PC-3 (cell line): ENCODE measurements at places on chromosomes 1 and 21.
A peak's percentile ranks its signal among the peaks of the same experiment; 100 is the strongest.

GRCh38 chr1:22662318-22662717, 9.3 kb downstream of the C1QB start:
- H3K27ac ChIP-seq = no peak overlapping the region
- no peaks in the 10 kb centered on the region for H3K36me3 ChIP-seq
- no peak overlapping the region for H3K4me3 ChIP-seq
- peak; percentile 28 for DNase-seq
- H3K27me3 ChIP-seq = peaks cover 9% of the 10 kb centered on the region; the same call in 1 of the 2 replicates

DNA sequence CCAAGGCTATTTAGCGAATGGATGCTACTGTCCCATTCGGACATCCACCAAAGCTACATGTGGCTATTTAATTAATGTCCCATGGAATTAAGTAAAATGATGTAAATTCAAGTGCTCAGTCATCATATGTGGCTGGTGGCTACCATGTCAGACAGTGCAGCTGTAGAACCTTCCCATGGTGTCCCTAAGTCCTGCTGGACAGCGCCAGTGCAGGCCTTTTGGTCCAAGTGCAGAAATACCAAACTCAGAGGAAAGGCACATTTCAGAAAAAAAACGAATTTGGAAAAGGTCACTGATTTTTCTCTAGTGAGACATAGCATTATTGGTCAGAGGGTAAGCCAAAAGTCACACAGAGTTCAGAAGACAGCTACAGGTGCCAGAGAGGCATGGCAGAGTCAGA, 17.6 kb downstream of the TMPRSS2 start:
- H3K27me3 ChIP-seq = no peaks in the 10 kb centered on the region
- H3K36me3 ChIP-seq = no peaks in the 10 kb centered on the region; the same call in 1 of the 2 replicates
- H3K4me1 ChIP-seq = no peaks in the 10 kb centered on the region
- H3K4me3 ChIP-seq = no peak overlapping the region
- DNase-seq = no peak
- no peak overlapping the region for H3K27ac ChIP-seq

DNA sequence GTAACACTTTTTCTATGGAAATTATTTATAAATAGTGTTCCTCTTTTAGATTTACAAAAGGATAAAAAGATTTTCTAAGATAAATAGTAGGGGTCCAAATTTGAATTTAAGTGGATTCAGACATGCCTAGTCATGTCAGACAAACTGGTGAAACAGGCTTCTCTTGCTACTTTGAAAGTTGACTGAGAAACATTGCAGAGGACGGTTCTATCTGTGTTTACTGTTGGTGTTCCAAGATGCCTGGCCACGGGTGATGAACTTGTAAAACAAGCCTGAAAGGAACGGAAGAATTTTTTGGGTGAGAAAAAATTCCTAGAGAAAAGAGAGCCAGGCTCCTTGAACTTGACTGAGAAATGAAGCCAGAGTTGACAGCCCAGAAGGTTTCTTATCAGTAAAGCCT, 2.2 kb downstream of the KRTAP19-1 start:
- no peaks in the 10 kb centered on the region for H3K4me1 ChIP-seq
- H3K36me3 ChIP-seq = no peaks in the 10 kb centered on the region
- no peak overlapping the region for H3K27ac ChIP-seq
- no peak overlapping the region for H3K4me3 ChIP-seq

DNA sequence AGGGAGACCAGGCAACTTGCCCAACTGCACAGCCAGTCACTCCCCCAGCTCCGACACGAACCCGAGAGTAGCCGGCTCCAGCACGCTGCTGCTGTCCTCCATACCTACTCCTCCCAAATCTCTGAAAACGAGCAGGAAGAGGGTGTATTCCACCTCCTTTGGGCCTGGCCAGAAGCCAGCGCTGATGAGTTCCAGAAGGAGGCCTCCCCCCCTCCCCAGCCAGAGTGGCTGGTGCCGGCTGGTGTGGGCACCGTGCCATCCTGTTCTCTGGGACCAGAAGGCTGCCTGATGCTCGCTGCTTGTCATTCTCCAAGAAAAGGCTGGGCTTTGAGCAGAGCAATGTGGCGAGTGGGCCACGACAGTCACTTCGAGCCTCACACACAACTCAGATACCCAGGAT, 22.2 kb downstream of the KCNN3 start:
- no peak overlapping the region for H3K27ac ChIP-seq
- no peaks in the 10 kb centered on the region for H3K36me3 ChIP-seq
- H3K4me3 ChIP-seq = no peak overlapping the region
- no peaks in the 10 kb centered on the region for H3K4me1 ChIP-seq
- H3K27me3 ChIP-seq = peaks cover 17% of the 10 kb centered on the region; the same call in 1 of the 2 replicates

- no peak overlapping the region for H3K27ac ChIP-seq
- peak; percentile 55 for DNase-seq
- H3K27me3 ChIP-seq = no peaks in the 10 kb centered on the region
Measured at GRCh38 chr1:198771563-198772153, 132.8 kb downstream of the PTPRC start.

DNA sequence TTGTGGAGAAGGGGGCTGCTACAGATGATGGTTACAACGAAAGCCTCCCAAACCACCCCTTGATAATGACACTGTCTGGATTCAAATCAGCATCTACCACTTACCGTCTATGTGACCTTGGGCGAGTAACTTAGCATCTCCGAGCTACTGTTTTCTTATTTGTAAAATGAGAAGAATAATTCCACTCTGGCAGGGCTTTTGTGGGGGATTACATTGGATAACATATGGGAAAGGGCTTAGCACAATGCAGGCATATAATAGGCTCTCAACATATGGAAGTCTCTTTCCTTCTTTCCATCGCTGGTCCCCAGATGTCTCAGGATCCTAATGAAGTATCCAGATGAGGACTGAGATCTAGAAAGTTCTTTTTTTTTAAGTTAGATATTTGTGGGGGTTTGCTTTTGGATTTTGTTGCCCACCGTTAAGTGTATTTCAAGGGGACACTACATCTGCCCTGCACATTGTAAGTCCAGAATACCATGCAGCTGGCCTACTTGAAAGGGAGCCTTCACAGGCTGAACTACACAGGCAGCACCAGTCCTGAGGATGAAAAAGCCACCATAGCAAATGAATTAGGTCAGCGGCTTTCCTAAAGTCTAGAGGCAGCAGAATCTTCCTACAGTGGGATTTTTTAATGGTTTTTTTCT, 172.2 kb upstream of the IRF2BP2 start:
- DNase-seq = peak; percentile 2
- H3K36me3 ChIP-seq = no peaks in the 10 kb centered on the region
- H3K4me3 ChIP-seq = no peak overlapping the region
- H3K4me1 ChIP-seq = no peaks in the 10 kb centered on the region
- H3K27me3 ChIP-seq = peaks cover 58% of the 10 kb centered on the region

DNA sequence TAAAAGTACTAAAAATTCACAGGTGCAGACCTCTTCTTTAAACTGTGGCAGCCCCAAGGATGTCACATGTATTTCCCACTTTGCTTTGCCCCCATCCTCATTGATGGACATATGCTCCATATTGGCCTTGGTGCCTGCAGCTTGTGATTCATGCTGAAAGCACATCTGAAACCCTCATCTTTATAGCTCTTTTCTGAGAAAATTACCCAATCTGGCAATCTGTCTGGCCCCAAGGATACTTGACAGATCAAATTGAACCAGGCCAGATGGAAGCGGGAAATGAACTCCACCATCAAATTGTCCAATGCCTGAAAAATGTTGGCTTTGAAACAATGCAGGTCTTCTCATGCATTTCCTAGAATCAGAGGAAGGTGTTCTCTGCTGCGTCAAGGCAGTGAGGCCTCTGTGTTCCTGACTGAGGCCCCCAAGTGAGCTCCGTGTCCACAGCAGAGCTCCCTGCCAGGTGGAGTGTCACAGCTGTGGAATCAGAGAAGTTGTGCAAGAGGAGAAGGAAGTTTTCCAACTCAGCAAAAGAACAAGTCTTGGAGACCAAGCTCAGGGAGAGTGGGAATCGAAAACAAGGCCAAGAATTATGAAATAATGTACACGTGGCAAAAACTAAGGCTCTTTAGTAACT, 323.7 kb downstream of the PLPP3 start:
- DNase-seq = no peak
- H3K27me3 ChIP-seq = no peaks in the 10 kb centered on the region

GRCh38 chr1:45958317-45958716, 154.9 kb downstream of the MAST2 start:
- no peaks in the 10 kb centered on the region for H3K27me3 ChIP-seq
- peaks cover 8% of the 10 kb centered on the region for H3K4me1 ChIP-seq
- DNase-seq = no peak
- no peak overlapping the region for H3K27ac ChIP-seq

DNA sequence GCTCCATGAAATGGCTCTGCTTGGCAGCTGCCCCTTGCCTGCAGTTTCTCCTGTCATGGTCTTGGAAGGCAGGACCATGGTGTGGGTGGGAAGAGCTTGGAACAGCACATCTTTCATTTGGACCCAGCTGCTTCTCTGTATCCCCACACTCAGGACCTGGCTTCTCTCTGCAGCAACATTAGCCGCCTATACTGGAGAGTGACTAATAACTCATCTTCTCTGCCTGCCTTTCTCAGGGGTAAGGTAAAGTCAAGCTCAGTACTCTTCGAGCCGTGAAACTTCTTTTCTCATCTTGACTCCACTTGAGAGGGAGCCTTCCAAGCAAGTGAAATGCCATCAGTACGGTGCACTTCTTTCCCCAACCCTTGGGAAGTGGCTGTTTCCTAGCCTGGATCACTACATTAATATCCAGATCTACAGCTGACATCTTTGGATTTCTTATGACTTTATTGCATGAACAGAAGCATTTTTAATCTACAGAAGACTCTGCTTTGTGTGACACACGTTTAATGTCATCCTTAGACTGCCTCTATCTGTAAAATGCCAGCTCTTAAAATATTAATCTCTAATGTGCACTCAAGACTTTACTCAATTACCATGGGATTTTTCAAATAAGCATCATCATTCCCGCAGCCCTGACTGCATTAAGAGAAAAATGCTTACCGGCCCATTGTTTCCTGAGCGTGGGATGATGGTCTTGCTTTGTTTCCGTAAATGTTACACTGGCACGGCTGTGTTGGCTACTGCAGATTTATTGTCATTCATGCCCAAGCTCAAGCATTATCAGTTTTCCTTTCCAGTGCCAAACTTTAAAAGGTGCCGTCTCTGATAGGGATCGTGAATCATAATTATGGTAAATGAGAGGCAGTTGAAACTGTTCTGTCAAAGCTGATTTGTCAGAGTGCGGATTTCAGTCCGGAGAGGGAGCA, 242.9 kb downstream of the HHAT start:
- no peaks in the 10 kb centered on the region for H3K4me1 ChIP-seq
- DNase-seq = no peak
- no peak overlapping the region for H3K27ac ChIP-seq
- no peak overlapping the region for H3K4me3 ChIP-seq
- H3K27me3 ChIP-seq = peaks cover 21% of the 10 kb centered on the region; the same call in 1 of the 2 replicates

DNA sequence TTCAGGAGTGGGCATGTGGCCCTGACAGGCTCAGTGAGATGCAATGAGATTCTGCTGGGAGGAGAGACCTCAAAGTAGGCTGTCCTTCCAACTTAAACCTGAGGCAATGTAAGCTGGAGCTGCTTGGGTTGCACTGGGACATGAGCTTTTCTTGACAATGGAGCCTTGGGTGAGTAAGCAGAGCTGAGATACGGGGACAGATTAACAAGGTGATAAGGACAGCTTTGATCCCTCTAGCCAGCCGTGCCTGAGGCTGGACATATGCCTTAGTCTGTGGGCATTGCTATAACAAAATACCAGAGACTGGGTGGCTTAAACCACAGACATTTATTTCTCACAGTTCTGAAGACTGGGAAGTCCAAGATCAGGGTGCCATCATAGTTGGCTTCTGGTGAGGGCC, 18.3 kb upstream of the NGF start:
- H3K4me3 ChIP-seq = no peak overlapping the region
- H3K27me3 ChIP-seq = no peaks in the 10 kb centered on the region
- DNase-seq = no peak
- no peaks in the 10 kb centered on the region for H3K4me1 ChIP-seq

GRCh38 chr1:220149742-220150141, 55.8 kb downstream of the IARS2 start:
- no peaks in the 10 kb centered on the region for H3K4me1 ChIP-seq
- DNase-seq = no peak
- H3K36me3 ChIP-seq = peaks cover 45% of the 10 kb centered on the region
- H3K4me3 ChIP-seq = no peak overlapping the region
- H3K27ac ChIP-seq = no peak overlapping the region

- DNase-seq = no peak
- H3K27me3 ChIP-seq = no peaks in the 10 kb centered on the region
- H3K4me3 ChIP-seq = no peak overlapping the region
- no peaks in the 10 kb centered on the region for H3K36me3 ChIP-seq
- H3K27ac ChIP-seq = no peak overlapping the region
Measured at GRCh38 chr1:57832612-57833011, 408.8 kb upstream of the DAB1 start.

- DNase-seq = no peak
- peaks cover 6% of the 10 kb centered on the region; the same call in 1 of the 2 replicates for H3K27me3 ChIP-seq
- H3K4me3 ChIP-seq = no peak overlapping the region
- no peaks in the 10 kb centered on the region for H3K4me1 ChIP-seq
- no peaks in the 10 kb centered on the region for H3K36me3 ChIP-seq
Measured at GRCh38 chr1:70915258-70916033, 132.2 kb downstream of the PTGER3 start.

DNA sequence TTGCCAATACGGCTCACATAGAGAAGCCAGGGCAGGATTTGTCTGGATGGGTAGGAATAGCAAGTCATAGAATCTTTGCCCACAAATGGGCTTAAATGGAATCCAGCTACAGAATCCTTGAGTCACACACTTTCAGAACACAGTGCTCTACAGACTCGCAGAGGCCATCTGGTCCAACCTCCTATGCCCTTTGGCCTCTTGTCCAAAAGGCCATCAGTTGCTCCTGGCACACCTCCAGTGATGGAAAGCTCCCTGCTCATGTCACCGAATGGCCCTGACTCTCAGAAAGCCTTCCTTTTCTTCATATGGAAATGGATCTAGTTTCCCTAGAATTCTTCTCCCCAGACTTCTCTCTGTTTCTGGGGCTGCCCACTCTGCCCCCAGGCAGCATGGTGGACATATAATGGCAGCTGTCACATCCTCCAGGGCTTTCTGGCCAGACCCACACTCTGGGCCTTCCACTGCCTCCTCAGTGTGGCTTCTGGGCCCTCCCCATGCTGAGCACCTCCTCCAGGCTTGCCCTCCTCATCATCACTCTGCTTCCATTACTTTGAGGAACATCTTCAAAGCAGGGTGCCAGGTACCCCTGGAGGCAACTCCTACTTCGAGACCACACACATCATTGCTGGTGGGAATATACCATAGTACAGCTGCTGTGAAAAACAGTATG, 33.6 kb upstream of the TRABD2B start:
- H3K4me3 ChIP-seq = no peak overlapping the region
- H3K4me1 ChIP-seq = no peaks in the 10 kb centered on the region
- no peak overlapping the region for H3K27ac ChIP-seq
- H3K36me3 ChIP-seq = no peaks in the 10 kb centered on the region

GRCh38 chr1:79204779-79205479, 198.4 kb upstream of the ADGRL4 start:
- 0 out of 2 replicates have a peak, but pooled peaks cover 4% of the 10 kb centered on the region for H3K4me1 ChIP-seq
- no peak overlapping the region for H3K4me3 ChIP-seq
- DNase-seq = peak; percentile 43
- H3K27ac ChIP-seq = no peak overlapping the region
